Smooth muscle cell of trachea (primary cell): ENCODE measurements at places on chromosomes 3 and 15. TPM values are rescaled to one million over a fixed set of nuclear protein-coding genes. Genes with fewer than 3 reads are reported as not detected.

PLSCR5 gene
- total RNA-seq: not detected in 2 replicates

HIGD2B gene
- total RNA-seq: 0.15 TPM in 1 of 2 replicates, not detected in the other

GPR149 gene
- total RNA-seq: not detected in 2 replicates

SECISBP2L gene
- 39.7 and 53.8 TPM in 2 replicates for total RNA-seq

LMAN1L gene
- total RNA-seq: 0.15 TPM in 1 of 2 replicates, not detected in the other

DLL4 gene
- 0.17 and 0.73 TPM in 2 replicates for total RNA-seq
